NCI-H187 treated with DMSO at 0.1 percent for 48 hours (cell line): ENCODE measurements at places on chromosomes 5 and 9.

- DNase-seq = no peak
Observed at GRCh38 chr5:96942911-96943310, 7.0 kb downstream of the LNPEP start.

GRCh38 chr5:37954561-37954960, 114.7 kb upstream of the GDNF start:
- DNase-seq = no peak

GRCh38 chr9:89958086-89958485, 353.3 kb downstream of the GADD45G start:
- DNase-seq = no peak

DNA sequence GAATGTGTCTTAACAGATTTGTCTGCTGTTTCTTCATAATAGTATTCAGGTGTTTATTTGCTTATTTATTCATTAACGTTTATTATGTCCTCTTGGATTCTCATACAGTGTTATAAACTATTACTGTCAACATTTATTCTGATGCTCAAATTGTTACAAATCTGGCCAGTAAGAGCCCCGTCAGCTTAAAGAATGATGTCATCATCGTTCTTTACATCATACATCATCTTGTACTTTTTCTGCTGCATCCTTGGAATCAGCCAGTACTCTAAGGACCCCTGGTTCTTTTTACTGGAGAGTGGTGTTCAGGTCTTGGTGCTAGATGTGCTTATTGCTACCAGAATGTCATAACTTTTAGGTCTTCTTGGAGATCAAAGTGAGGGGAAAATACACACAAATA, 86.6 kb downstream of the SH3GL2 start:
- DNase-seq = no peak

DNA sequence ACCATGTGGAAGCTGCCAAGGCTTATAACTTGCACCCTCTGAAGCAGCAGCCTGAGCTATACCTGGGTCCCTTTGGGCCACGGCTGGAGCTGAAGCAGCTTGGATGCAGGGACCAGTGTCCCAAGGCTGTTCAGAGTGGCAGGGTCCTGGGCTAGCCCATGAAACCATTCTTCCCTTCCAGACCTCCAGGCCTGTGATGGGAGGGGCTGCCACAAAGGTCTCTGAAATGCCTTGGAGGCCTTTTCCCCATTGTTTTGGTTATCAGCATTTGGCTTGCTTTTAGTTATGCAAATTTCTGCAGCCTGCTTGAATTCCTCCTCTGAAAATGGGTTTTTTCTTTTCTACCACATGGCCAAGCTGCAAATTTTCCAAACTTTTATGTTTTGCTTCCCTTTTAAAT, 433.7 kb upstream of the ACO1 start:
- no peak for DNase-seq

GRCh38 chr9:75027187-75028107, 646 bp downstream of the CARNMT1 start:
- DNase-seq = no peak

GRCh38 chr5:32605766-32606152, 20.4 kb downstream of the SUB1 start:
- no peak for DNase-seq

DNA sequence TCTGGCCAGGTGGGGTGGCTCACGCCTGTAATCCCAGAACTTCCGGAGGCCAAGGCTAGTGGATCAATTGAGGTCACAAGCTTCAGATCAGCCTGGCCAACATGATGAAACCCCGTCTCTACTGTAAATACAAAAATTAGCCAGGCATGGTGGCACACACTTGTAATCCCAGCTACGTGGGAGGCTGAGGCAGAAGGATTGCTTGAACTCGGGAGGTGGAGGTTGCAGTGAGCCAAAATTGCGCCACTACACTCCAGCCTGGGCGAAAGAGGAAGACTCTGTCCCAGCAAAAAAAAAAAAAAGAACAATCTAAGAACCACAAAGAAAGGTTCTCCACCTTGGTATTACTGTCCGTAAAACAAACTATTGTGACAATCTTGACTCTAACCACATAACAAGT, 9.7 kb downstream of the MYO10 start:
- DNase-seq = no peak

- DNase-seq = no peak
Observed at GRCh38 chr5:149957855-149958254, 2.7 kb upstream of the SLC26A2 start.

DNA sequence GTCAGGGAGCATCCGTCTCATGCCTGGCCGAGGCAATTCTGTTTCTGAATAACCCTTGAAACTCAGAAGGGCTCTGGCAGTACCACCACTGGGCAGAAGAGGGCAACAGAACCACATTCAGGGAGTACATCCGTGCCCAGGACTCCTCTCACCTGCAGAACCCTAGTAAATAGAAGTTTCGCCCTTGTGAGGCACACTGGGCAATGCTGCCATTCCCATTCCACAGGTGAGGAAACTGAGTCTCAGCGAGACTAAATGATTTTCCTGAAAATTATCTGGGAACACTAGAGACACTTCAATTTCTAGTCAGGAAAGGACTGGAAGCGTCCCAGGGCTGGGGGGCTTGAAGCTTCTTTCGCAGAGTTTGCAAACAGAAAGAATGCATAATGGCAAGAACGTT, 74.7 kb downstream of the FGF1 start:
- DNase-seq = no peak

GRCh38 chr5:175922192-175922885, 45.8 kb downstream of the THOC3 start:
- DNase-seq = no peak

GRCh38 chr9:91750343-91750742, 199.7 kb downstream of the ROR2 start:
- DNase-seq = peak; percentile 21

- DNase-seq = peak; percentile 8
Observed at GRCh38 chr5:134004626-134005416, at the start of gene VDAC1. TSS of gene VDAC1 (minus strand) at chr5:134004975. CDS start at chr5:133993012, 11,963 bp downstream.

GRCh38 chr5:169009123-169009522, 291.8 kb downstream of the SLIT3 start:
- DNase-seq = no peak

- no peak for DNase-seq
Observed at GRCh38 chr5:133230823-133231578, 179.2 kb downstream of the HSPA4 start.

GRCh38 chr9:80605129-80605528, 1033.4 kb downstream of the TLE4 start:
- DNase-seq = no peak

- DNase-seq = no peak
Observed at GRCh38 chr9:130989891-130990290, 19.1 kb upstream of the LAMC3 start.

- no peak for DNase-seq
Observed at GRCh38 chr9:130860458-130861316, 25.6 kb downstream of the ABL1 start.

DNA sequence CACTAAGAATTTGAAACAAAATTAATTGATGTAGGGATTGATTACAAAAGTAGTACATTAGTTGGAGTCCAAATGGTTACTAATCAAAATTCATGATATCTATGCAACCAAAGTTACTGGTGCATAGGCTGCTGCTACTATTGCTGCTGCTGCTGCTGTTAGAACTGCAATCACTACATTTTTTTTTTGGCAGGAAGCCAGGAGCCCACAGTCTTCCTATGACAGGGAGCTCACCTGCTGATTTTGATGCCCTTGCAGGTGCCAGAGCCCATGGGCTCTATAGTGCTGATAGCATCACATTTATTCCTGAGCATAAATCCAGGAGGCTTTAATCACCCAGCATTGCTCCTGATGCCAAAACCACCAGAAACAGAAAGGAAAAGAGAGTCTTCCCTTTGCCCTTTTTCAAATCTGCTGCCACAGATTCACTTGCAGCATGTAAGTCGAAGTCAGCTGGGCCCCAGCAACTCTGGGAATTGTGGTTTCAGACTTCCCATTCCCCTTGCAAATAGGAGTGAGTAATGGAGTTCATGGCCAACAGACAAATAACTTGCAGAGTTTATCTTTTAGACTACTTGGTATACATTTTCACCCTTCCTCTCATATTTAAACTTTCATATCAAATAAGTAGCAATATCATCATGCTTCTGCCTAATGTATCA, 17.6 kb downstream of the SLCO6A1 start:
- DNase-seq = no peak

DNA sequence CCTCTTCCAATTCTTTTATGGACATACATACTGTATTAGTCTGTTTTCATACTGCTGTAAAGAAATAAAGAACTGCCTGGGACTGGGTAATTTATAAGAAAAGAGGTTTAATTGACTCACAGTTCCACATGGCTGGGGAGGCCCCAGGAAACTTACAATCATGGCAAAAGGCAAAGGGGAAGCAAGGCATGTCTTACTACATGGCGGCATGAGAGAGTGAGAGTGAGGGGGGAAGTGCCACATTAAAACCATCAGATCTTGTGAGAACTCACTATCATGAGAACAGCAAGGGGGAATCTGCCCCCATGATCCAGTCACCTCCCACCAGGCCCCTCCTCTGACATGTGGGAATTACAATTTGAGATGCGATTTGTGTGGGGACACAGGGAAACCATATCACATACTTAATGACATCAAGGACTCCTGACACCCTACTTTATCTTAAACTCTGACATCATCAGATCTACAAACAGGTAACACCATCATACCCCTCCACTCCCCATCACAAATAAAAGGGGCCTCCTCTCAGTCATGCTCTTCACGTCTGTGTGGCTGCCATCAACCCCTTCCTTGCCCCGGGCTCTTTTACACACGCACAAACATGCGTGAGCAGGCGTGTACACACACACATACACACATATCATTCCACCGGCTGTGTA, 9.7 kb downstream of the ANKRD33B start:
- no peak for DNase-seq

- DNase-seq = no peak
Observed at GRCh38 chr5:43038496-43038989, 1.6 kb downstream of the ANXA2R start.

DNA sequence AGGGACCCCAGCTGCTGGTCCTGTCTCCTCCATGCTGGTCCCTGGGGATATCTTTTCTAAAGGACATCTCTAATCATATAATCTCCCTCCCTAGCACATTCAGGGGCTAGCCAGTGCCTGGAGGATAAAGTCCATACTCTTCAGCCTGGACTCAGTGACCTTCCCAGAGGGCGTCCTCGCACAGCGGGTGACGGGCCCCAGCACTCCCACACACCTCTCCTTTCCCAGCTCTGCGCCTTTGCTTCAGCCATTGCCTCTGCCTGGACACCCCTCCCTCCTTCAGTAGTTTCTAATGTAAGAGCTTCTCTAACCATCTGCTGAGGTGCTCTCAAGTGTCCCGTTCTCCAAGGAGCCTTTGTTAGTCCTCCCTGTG, 15.2 kb upstream of the TNIP1 start:
- DNase-seq = no peak

DNA sequence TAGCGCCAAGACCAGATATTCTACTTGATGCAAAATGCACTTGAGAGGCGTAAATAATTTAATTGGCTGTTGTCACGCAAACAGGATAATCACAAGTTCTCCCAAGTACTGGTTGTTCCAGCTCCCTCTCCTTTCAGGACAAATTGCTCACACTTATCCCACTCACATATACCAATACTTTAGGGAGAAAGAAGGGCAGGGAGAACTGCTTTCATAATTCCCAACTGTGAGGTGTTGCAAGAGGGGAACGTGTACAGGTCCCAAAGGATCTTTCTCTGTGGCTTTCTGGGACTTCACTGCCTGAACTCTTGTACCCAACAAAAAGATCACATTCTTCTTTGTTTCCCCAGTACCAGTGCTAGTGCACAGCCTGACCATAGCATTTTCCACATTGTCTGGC, 21.5 kb upstream of the TGFBI start:
- no peak for DNase-seq

DNA sequence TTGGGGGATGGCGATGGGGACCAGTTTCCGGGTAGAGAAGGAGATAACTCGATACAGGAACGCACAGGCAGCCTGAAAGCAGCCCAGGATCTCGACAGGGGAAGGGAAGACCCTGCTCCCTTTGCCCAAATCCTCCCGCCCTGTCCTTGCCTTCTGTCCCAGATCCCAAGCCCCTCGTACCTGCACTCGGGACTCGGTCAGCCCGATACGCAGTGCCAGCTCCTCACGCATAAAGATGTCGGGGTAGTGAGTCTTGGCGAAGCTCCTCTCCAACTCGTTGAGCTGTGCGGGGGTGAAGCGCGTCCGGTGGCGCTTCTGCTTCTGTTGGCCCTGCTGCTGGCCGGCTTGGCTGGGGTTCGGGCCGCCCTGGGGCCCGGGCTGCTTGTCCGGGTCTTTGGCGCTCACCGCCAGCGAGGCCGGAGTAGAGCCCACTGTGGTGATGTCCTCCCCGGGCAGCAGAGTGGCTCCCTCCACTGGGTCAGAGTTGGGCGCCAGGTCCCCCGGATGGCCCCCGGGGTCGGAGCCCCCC, 1.8 kb downstream of the OTP start:
- no peak for DNase-seq

GRCh38 chr9:126703002-126703865, 89.5 kb downstream of the LMX1B start:
- no peak for DNase-seq

- no peak for DNase-seq
Observed at GRCh38 chr5:58335518-58335917, 124.4 kb downstream of the PLK2 start.

- DNase-seq = no peak
Observed at GRCh38 chr5:175842951-175843793, 28.2 kb upstream of the CPLX2 start.

GRCh38 chr5:137688210-137688840, 47.6 kb downstream of the KLHL3 start:
- no peak for DNase-seq

- DNase-seq = no peak
Observed at GRCh38 chr5:56298336-56299090, 65.4 kb upstream of the ANKRD55 start.

DNA sequence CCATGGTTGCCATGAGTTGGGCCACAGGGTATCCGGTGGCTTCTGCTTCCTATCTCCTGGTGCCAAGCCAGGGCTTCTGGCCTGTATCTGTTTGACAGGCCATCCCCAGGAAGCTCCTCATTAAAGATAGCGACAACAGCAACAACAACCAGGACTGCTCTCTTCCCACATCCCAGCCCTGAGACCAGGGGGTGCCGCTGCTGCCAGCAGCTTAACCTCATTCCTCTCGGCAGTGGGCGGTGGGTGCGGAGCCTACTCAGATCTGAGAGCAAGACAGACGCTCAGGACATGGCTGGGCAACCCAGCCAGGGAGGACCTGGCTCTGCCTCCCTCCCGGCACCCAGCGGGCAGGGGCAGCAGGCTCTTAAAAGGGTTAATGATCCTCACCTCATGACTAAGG, 98.3 kb downstream of the PSD2 start:
- DNase-seq = no peak
